ENCODE measurements at places on chromosomes 11 and 22. TPM values are rescaled to one million over a fixed set of nuclear protein-coding genes. Genes with fewer than 3 reads are reported as not detected.

DNA sequence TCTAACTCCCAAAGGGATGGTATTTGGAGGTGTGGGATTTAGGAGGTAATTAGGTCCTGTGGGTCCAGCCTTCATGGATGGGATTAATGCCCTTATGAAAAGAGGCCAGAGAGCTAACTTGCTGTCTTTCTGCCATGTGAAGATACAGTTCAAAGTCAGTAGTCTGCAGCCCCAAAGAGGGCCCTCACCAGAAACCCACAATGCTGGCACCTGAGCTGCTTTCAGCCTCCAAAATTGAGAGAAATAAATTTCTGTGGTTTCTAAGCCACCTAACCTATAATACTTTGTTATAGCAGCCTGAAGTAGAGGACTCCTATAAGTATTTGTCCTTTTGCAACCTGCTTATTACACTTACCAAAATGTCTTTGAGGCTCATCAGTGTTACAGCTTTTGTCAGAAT lies 16.2 kb downstream of the ATM start:
- no peak overlapping the region for H3K27ac ChIP-seq
- H3K4me1 ChIP-seq = no peaks in the 10 kb centered on the region
- no peak overlapping the region for H3K4me3 ChIP-seq
- H3K36me3 ChIP-seq = peaks cover 79% of the 10 kb centered on the region

DNA sequence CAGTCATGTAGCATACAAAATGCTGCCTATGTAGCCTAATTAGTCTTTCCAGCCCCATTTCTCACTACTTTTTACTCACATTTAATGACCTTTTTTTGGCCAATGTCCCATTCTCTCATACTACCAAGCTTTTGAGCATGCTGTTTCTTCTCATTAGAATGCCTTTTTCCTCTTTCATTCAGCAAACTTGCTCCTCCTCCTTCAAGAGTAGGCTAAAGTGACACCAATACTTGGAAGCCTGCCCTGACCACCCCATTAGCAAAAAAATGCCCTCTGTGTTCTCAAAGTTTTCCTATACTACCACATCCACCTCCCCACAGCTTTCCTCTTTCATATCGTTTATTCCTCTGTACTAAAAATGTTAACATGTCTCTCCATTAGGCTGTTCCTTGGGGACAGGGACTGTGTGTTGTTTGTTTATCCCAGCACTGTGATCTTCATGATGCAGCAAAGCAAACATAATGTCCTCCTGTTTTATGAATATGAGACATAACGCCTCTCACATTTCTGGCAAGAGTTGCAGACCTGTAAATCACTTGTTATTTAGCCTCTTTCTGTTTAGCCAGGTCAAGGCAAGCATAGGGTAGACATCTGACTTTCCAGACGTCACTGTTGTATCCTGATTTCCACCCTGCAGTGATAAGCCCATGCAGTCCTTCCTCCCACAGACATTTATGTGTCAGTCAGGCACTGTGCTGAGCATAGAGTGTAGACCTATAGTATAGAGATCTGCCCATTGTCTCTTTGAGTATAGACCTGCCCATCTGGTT lies 62.0 kb upstream of the UCP3 start:
- H3K27ac ChIP-seq = no peak overlapping the region
- peaks cover 38% of the 10 kb centered on the region for H3K36me3 ChIP-seq
- no peaks in the 10 kb centered on the region for H3K27me3 ChIP-seq

DNA sequence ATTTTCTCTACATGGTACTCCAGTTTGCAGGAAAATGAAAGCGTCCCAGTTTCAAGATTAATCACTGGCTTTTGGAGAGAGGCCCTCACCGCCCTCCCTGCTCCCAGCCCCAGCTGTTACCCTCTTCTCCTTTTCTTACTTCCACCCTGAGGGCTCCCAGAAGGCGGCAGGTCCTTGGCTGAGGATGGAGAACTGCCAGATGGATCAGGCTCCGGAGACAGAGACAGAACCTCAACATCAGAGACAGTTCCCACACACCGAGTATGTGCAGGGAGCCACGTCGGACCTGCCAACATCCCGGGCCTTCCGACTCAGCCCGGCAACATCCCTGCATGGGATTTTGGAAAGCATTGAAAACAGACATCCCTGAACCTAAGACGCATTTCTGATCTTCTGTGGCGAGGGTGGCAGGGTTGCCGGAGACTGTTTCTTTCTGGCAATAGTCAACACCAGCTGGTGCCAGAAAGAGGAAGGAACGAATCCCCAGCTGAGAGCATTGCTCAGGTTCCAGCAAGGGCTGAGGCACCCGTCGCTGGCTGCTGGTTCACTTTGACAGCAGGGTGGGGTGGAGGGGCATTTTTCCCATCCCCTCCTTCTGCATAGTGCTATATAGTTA lies 467.1 kb downstream of the MIAT start:
- H3K27ac ChIP-seq = no peak overlapping the region
- no peak overlapping the region for H3K4me3 ChIP-seq
- no peaks in the 10 kb centered on the region for H3K36me3 ChIP-seq
- peaks cover 12% of the 10 kb centered on the region for H3K4me1 ChIP-seq
- H3K27me3 ChIP-seq = peaks cover 2% of the 10 kb centered on the region
- peak; percentile 72 for DNase-seq

GRCh38 chr11:75450826-75451821 lies 18.1 kb upstream of the KLHL35 start:
- peaks cover 28% of the 10 kb centered on the region for H3K36me3 ChIP-seq
- H3K4me3 ChIP-seq = no peak overlapping the region
- DNase-seq = peak; percentile 78
- H3K27me3 ChIP-seq = no peaks in the 10 kb centered on the region

GRCh38 chr11:50174189-50174588 lies 141.5 kb downstream of the OR4C45 start:
- no peaks in the 10 kb centered on the region for H3K4me1 ChIP-seq
- H3K36me3 ChIP-seq = no peaks in the 10 kb centered on the region
- peak; percentile 47 for DNase-seq
- no peak overlapping the region for H3K27ac ChIP-seq
- H3K4me3 ChIP-seq = no peak overlapping the region
- H3K27me3 ChIP-seq = no peaks in the 10 kb centered on the region

ABCG4 gene
- not detected for total RNA-seq

GRCh38 chr11:119847853-119848252 lies 118.9 kb upstream of the NECTIN1 start:
- H3K27me3 ChIP-seq = no peaks in the 10 kb centered on the region
- H3K27ac ChIP-seq = no peak overlapping the region
- no peak for DNase-seq
- H3K4me3 ChIP-seq = no peak overlapping the region

BTBD18 gene
- total RNA-seq = not detected

All from Karpas-422 (cell line).